EL (cell line): ENCODE measurements at places on chromosomes 2 and 18.

- no peak for DNase-seq
These were observed 243.4 kb downstream of the LDLRAD4 start for GRCh38 chr18:13461936-13462335.

DNA sequence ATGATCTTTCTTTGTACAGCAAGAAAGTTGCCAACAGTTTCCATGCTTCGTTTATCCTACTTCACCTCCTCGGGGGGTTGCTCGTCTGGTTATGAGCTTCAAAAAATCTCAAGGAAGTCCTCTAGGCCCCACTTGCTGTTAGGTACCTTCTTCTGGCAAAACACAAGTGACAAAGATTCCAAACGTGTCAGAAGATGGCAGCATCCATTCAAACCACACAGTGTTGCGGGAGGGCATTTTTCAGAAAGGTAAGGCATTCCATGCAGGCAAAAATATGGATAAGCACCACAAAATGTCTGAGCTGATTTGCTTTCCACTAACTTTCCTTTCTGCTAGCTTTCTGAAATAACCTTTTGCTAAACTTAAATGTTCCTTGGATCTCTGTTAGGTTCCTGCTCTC, 13.2 kb upstream of the OR6B3 start:
- no peak for DNase-seq

DNA sequence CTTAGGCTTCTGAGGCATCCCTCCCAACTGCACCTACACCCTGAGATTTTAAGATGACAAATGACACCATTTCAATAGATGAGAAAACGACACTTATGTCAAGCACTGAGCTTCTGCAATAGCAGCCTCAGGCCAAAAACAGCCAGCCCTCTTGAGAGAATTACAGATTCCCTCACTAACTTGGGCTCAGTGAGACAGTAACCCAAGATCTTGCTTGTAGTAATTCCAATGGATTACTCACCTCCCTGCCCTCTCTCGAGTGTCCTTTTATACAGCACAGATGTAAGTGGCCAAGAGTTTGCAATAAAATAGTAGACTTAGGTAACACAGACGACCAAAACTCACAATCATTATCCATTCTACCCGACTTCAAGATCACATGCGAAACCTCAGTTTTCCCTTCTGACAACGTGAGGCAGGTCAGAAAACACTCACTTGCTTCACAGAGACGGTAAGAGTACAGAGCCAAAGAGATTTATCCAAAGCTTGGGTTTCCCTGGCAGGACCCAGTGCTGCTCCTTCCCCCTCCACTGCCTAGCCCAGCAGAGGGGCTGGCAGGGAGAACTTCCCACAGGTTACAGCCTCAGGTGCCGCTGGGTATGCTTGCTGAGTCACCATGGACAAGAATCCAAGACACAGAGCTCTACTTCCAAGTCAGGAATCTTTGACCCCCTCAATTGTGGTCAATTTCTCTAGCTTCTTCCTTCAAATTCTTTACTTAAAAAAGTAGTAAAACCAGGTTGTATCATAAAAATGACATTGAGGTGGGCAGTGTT, 181.4 kb downstream of the MYO5B start:
- peak; percentile 54 for DNase-seq

GRCh38 chr2:10380048-10380926, 67.8 kb downstream of the ODC1 start:
- no peak for DNase-seq

GRCh38 chr2:186702501-186702900, 8.6 kb downstream of the FAM171B start:
- no peak for DNase-seq

GRCh38 chr2:143513081-143513480, 383.9 kb downstream of the ARHGAP15 start:
- peak; percentile 66 for DNase-seq

DNA sequence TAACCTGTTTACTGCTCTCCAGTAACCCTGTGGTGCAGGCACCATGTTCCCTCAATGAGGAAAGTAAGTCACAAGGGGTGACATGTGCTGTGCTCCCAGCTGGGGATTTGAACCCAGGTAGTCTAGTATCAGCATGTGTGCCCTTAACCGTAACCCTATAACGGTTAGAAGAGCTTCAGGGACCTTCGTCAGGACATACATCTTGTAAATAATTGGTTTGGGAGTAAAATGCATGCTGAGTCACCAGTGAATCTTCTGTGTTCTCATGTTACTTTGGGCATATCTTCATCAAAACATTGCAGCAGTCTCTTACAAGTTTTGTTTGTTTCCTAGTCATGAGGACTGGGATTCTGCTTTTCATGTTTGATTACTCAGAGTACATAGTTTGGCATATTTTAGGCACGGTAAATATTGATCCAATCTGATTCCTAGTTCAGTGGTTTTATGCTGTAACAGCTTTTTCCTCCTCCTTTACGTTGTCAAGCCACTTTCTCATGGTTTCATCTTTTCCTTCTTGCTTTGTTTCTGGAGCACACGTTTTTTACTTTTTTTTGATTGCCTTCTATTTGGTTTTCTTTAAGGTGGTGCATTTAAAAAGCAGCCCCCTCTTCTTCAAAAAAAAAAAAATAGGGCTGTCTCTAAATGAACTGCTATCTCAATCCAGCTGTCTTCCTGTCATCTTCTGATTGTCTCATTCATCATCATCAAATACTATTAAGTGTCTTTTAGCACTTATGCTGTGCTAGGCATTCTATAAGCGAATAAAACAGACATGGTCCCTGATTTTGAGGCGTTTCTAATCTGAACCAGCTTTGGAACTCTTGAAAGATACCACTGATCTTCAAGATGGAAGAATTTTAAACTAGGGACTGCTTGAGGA, 50.4 kb downstream of the CLIP4 start:
- peak; percentile 60 for DNase-seq
